ENCODE measurements at places on chromosomes 4 and X.

- no peak for DNase-seq
Measured at GRCh38 chrX:15903186-15903681, 48.6 kb upstream of the AP1S2 start.

DNA sequence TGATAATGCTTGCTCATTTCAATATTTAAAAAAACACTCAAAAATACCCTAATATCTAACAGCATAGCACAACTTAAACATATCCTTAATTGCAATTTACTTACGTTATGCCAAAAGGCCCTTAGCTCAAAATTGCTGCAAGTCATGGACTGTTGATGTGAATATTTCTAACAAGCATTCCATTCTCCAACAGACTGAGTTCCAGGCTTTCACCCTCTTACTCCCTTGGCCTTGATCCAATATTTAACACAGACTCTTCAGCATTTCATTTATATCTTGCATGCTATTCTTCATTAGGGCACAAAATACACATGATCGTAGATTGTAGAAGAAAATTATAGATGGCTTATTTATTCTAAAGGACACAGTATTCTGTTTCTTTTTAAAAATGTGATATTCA, 96.5 kb downstream of the RNF150 start:
- DNase-seq = no peak

DNA sequence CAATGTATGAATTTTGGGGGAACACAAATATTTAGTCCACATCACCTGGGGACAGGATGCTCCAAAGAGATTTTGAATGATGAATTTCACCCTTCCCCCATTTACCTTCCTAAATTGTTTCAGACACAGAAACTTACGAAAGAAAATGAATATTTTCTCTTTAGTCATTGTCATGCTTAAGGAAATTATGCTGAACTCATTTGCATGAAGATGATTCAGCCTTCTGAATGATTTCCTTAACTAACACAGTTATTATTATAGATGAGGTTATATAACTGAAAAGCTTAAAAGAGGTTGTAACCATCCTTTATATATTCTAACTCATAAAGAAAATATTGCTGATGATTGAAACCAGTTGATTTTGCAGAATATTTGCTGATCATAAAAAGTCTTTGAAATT, 61.1 kb downstream of the KCNIP4 start:
- no peak for DNase-seq

- DNase-seq = no peak
Measured at GRCh38 chr4:14131335-14131734, 503.8 kb upstream of the BOD1L1 start.

DNA sequence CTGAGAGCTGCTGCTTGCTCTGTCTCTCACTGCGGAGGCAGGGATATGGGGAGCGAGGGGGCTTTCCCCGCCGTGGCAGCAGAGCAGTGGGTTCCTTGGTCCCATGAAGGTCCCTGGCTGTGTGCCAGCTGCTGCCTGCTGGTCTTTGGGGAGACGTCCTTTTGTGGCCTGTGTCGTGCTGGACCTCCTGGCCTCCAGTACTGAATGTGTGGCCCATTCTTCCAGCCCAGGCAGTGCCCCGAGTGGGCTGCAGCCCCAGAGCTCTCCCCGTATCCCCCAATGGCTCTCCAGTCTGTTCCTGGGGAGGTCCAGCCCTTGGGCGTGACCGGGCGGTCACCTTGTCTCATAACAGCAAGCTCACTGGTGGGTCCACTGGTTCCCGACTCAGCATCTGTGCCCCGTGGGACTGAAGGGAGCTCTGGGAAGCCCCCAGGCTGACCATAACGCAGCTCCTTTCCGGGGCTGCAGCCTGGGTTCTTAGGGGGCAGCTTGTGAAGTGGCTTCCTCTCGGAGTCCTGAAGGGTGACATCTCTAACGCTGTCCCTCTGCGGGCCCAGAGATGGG, 115.6 kb downstream of the SMIM20 start:
- DNase-seq = no peak

- no peak for DNase-seq
Measured at GRCh38 chrX:79078114-79078513, 66.4 kb upstream of the GPR174 start.

DNA sequence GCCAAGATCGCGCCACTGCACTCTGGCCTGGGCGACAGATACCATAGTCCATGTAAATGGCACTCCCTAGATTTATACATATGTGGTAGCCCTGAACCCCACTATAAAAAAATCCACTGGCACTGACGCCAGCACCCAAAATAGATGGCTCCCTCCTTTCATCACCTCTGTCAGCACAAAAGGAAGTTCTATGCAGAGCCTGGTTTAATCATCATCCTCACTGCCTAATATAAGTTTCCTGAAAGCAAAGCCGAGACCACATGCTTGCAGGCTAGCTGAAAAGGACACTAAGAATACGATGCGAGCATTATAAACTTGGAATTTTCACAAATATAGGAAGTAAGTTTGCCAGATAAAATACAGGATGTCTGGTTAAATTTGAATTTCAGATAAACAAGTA, 27.5 kb upstream of the DOCK11 start:
- no peak for DNase-seq

- no peak for DNase-seq
Measured at GRCh38 chrX:67563469-67564448, 19.9 kb downstream of the AR start.

GRCh38 chr4:19684084-19684483, 567.6 kb upstream of the SLIT2 start:
- no peak for DNase-seq

- DNase-seq = no peak
Measured at GRCh38 chrX:132561483-132561882, 72.6 kb upstream of the MBNL3 start.

DNA sequence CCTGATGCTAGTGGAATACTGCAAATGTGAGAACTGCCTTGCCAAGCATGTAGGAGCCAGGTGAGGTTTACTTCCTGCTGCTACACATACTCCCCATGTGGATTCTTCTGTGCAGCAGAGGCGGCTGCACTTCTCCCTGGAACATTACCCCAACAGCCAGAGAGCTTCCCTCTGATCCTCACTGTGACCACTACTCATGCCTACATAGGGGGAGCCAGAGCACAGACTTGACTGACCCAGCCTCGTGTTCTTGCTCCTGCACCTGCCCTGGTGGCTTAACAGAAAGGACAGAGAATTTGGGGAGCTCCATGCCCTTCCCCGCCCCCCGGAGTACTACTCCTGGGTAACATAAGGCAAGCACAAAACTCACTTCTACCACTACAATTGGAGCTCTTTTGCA, 38.4 kb downstream of the UGT2A2 start:
- no peak for DNase-seq

DNA sequence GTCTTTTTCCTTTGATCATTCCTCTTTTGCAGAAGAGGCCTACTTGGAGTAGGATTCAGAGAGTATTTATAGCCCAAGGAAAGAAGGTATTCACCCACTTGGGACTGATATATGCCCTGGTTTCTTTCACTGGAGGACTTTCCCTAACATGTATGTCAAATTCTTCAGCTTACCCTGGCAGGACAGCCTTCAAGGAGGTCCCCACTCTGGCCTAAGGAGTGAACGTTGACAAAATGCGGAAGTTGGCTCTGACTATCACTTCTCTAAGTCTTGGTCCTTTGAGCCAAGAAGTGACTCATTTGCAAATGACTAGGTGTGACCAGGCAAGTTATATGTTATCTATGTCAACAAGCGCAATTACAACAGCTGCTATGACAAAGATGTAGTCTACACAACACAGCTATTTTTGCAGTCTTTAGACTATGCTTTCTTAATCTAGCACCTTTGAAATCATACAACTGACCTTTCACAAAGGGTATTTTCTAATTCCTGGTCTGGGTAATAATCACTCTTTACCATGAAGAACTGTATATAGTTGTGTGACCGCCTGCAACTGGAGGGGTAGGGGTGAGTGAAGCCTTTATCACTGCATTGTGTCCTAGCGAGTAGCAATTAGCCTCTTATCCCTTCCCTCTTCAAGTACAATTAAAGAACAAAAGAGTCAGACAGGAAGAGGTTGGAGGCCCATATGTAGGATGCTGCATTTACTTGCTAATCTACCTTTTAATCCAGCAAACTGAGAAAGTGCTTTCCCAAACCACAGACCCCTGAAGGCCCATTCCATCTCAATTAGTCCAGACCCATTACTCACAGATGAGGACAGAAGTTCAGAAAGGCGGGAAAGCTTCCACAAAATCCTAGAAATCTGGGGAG, 50.1 kb downstream of the RASGEF1B start:
- no peak for DNase-seq

DNA sequence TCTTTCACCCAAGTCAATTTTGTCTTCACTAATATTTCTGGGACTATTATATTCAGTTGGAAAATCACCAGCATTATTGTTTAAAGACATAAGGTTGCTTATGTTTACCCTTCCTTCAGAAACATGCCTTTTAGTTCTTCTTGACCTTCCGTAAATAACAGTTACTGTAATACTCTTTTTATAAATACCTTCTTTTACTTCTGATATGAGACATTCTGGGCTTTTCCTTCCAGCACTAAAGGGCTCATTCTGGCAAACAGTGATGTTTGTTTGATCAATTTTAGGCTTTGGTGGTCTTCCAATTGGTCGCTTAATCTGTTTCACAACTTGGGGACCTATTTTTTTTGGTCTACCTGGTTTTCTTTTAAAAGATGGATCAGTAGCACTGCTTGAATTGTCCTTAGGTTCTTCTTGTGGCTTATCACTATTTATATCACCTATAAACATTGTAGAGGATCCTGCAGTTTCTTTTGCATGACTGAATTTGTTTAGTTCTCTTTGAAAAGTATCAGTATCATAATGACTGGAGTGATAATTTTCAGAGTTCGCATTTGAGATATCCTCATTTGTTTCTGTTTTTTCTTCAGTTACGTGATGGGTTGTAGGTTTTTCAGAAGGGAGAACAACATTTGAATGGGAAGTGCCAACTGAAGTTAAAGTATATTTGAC, 64.8 kb downstream of the NCAPG start:
- no peak for DNase-seq

DNA sequence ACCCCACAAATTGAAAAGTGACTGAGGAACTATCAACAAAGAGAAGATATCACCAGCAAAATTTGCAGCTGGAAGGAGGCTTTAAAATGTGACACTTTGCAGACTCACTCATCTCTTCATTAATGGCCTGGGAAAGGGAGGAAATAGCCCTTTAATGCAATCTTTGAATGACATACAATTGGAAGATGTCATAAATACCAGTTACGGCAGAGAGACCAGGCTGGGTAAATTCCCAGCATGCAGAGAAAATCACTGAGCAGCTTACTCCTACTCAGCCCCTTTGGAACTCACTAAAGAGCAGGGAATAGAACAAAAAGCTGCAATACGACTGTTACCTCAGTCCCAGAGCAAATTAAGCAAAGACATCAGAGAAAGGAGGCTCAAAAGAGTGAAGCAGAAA, 238.9 kb downstream of the HS3ST1 start:
- DNase-seq = no peak

DNA sequence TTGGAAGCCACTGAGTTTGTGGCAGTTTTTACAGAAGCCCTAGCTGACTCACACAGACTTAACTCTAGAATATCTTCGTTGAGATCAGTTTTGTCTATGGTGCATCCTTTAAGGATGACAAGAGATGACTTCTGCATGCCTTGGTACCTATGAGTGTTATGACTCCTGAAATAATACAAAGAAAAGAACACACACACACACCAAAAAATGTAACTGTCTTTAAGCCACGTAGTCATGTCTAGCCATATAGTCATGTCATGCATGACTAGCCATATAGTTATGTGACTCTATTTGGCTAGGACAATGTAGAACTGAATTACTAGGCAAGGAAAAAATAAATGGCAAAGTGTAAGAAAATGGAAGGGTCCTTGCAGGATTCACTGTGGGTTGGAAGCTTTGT, 447.8 kb downstream of the NLGN4X start:
- no peak for DNase-seq

DNA sequence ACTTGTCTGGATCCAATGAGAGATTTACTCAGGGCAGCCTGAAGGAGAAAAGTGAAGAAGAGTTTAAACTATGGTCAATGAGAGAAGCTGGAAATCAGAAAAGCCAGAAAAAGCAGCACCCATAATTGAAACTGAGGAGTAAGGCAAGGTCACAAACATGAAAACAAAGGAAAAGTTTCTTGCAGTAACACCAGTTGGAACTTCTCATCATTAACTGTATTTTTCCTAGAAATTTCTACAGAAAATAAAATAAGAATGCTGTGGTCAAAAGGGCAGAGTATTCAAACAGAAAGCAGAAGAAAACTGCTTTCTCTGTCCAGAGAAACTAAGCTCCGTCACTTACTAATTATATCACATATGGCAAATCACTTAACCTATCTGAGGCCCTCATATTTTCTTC, 102.2 kb downstream of the OR13H1 start:
- DNase-seq = no peak

DNA sequence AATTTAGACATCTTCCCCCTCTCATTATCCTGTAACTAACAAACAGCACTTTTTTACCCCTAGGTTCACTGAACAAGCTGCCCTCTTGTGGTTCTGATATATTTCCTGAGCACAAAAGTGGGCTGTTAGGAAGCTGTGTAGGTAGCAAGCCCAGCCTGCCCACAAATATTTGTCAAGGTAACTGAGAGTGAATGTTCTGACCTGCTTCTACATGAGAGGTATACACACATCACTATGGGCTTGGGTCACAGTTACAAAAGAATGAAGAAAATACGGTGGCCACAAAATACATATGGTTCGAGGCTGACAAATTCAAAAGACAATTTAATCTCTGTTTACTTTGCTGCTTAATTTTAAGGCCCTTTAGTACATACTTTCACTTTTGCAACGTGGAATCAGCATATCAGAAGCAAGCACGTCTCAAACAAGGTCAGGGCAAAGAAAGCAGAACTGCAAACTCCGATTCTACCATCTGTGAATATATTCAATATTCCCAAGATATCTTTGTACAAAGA, 78.7 kb downstream of the RBM47 start:
- DNase-seq = peak; percentile 19

DNA sequence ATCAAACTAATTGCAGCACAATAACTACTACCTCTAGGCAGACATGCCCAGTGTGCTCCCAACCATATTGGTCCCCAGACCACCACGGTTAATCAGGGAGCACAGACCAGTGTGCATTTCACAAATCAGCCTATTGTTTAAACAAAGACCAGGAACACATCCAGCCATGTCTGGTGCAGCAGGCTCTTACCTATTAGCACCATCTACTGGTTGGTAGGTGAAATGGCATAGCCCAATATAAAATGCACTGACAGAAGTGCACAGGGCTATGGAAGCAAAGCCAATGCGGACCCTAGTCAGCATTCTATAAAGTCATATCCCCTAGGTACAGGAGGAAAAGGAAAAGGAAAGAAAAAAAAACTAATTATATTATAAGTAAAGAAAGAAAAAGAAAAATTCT, 15.5 kb upstream of the CYLC1 start:
- peak; percentile 4 for DNase-seq

GRCh38 chr4:16253127-16253960, 27.1 kb upstream of the TAPT1 start:
- peak; percentile 20 for DNase-seq

DNA sequence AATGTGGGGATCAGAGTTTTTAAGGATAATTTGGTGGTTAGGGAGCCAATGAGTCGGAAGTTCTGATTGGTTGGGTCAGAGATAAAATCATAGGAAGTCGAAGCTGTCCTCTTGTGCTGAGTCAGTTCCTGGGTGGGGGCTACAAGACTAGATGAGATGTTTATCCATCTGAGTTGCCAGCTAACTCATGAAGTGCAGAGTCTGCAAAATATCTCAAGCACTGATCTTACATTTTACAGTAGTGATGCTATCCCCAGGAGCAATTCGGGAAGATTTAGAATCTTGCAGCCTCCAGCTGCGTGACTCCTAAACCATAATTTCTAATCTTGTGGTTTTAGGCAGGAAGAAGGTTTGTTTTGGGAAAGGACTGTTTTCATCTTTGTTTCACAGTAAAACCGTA, 565.8 kb upstream of the SPANXN1 start:
- no peak for DNase-seq
